Activated CD8-positive, alpha-beta T cell treated with anti-CD3 and anti-CD28 coated beads, Interleukin-2, amount 10 ng/mL, durations not matched to agents 7 days and 5 days (primary cell): ENCODE measurements at places on chromosomes 11 and 22. TPM values are rescaled to one million over a fixed set of nuclear protein-coding genes. Genes with fewer than 3 reads are reported as not detected.

GRCh38 chr22:28395520-28395919 lies 284.1 kb downstream of the TTC28 start:
- H3K36me3 ChIP-seq, result no peaks in the 10 kb centered on the region
- H3K4me3 ChIP-seq, result no peak overlapping the region
- DNase-seq, result no peak
- H3K4me1 ChIP-seq, result peaks cover 23% of the 10 kb centered on the region
- H3K27me3 ChIP-seq, result no peaks in the 10 kb centered on the region
- no peak overlapping the region for H3K27ac ChIP-seq

- no peak for DNase-seq
- H3K4me3 ChIP-seq, result no peak overlapping the region
- H3K27me3 ChIP-seq, result no peaks in the 10 kb centered on the region
- no peak overlapping the region for H3K27ac ChIP-seq
These were observed 35.5 kb downstream of the BBOX1 start for GRCh38 chr11:27076121-27076589.

DNA sequence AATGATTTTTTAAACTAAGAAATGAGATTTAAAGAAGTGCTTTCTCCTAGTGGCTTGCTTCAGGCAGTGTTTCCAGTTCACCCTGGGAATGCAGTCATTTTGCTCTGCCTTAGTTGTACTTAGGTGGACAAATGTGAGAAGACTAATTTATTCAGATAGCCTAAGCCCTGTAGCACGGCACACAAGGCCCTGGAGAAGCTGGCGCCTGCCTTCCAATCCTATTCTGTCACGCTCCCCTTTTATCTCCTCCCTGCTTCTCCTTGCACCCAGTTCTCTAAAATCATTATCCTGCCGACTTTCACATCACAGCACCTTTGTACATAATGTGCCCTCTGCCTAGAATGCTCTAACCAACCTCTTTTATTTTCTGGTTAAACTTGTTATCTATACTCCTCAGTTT lies 64.0 kb downstream of the PPME1 start:
- H3K36me3 ChIP-seq, result peaks cover 23% of the 10 kb centered on the region
- H3K27me3 ChIP-seq, result no peaks in the 10 kb centered on the region
- no peak overlapping the region for H3K27ac ChIP-seq
- peaks cover 12% of the 10 kb centered on the region for H3K4me1 ChIP-seq
- DNase-seq, result no peak

The GLYATL1 gene
- total RNA-seq, result not detected

The ARHGAP8 gene
- 1.2 TPM for total RNA-seq

The GP1BB gene
- not detected for total RNA-seq

The CRACR2B gene
- total RNA-seq, result 17.2 TPM
